ENCODE measurements at places on chromosomes 6 and 20.

DNA sequence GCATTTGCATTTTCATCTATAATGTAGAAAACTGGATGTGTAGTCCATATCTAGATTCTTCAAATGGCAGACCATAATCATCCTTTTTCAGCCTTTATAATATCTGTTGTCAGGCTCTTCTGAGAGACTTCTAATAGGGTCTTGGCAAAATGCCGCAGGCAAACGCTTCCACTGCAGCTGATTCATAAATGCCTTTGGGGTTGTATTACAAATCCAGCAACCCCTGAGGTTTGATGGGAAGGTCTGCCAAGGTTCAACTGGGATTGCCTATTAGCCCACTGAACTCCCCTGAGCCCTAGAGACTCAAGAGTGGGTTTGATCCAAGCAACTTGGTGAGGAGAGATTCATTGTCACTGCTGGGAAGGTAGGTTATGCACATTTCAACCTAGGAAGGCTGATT is 365.2 kb upstream of the POU3F2 start:
- DNase-seq = no peak

GRCh38 chr6:108875161-108875555 is 26.9 kb downstream of the ARMC2 start:
- DNase-seq = no peak

DNA sequence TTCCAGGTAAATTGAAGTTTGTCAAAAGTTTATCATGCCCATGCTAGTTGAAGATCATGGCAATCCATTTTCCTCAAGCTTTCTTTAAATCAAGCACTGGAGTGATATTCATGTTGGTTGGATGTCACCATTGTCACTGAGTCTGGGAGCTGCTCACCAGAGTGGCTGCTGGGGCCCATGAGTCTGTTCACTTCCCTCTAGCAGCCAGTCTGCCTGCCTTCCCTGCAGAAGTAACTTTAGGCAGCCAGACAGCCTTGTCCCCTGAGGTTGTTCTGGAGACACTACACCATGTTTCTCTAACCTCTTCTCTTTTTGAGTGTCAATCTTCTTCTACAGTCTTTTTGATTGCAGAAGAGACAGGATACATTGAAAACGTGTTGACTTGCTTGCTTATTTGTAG is 5.5 kb downstream of the SIRT5 start:
- DNase-seq = no peak

GRCh38 chr6:153564803-153565202 is 433.7 kb upstream of the RGS17 start:
- DNase-seq = no peak

DNA sequence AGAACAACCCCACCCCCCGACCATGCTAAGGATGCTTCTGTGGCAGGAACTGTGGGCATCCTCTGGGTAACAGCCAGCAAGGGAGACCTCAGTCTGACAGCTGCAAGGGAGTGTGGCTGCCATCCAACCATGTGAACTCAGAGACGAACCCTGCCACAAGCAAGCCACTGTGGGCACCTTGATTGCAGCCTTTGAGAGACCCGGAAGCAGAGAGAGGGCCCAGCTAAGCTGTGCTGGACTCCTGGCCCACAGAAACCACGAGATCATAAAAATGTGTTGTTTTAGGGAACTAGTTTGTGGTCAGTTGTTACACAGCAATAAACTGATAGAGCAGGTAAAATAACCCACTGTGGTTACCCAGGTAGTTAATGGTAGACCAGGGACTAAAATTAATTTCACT is 414.6 kb downstream of the CDH26 start:
- no peak for DNase-seq

All from D721Med (cell line).